ENCODE measurements at places on chromosomes 2 and 18.

GRCh38 chr18:56770873-56771272 lies 119.7 kb downstream of the WDR7 start:
- DNase-seq: no peak

- no peak for DNase-seq
Measured at GRCh38 chr2:48677450-48677849, 59.8 kb downstream of the GTF2A1L start.

DNA sequence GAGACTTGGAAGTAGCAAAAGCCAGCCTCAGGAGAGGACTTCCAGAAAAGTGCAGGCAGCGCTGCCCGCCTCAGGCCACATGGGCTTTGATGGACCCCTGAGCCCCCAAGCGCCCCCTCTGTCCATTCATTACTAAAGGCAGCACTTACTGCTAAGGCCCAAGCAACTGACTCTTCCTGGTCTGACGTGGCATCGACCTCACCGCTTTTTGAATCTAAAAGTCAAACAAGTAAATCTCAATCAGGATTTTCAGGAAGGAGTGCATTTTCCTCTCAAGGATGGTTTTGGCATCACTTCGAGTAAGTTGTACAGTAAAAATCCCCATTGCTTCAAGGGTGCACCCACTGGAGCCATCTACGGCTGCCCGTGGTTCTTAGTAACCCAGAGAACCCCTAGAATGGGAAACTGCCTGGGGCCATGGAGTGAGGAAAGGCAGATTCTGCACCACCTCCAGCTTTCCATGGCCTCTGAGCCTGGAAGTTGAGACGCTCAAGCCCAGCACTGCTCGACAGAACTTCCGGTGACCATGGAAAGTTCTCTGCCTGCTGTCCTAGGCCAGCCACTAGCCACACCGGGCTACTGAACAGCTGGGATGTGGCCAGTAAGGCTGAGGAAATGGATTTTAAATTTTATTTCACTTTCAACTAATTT lies 7.0 kb downstream of the HJURP start:
- DNase-seq: no peak

GRCh38 chr18:13381944-13382365 lies 163.4 kb downstream of the LDLRAD4 start:
- DNase-seq: no peak

- DNase-seq: no peak
Measured at GRCh38 chr2:16647992-16648617, 17.5 kb downstream of the CYRIA start.

- DNase-seq: no peak
Measured at GRCh38 chr18:31825772-31826171, 65.1 kb upstream of the SLC25A52 start.

DNA sequence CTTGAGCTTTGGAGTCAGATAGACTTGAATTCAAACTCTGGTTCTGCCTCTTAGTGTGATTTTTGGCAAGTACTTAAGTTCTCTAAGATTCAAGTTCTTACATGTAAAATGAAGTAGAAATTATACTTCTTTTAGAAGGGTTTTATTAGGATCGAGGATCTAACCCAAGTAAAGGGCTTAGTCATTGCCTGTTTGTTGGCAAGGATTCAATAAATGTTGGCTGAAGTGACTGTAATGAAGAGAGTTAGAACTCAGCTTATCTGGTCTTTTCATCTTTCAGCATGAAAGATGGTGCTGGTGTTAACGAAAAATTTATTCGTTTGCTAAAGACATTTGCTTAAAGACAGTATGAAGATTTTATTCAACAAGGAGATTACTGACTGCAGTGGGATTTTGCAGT lies 315.9 kb upstream of the THUMPD2 start:
- no peak for DNase-seq

GRCh38 chr2:3754795-3755194 lies 51.4 kb downstream of the DCDC2C start:
- DNase-seq: no peak

DNA sequence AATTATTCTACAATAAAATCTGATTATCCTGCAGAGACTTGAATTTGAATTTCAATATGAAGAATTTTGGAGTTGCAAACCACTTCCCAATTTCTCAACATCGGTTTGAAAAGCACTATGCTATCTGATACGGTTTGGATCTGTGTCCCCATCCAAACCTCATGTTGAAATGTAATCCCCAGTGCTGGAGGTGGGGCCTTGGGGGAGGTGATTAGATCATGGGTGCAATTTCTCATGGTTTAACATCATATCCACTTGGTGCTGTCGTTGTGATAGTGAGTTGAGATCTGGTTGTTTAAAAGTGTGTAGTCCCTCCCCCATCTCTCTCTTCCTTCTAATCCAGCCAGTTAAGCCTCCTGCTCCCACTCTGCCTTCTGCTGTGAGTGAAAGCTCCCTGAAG lies 205.7 kb downstream of the NBAS start:
- no peak for DNase-seq

DNA sequence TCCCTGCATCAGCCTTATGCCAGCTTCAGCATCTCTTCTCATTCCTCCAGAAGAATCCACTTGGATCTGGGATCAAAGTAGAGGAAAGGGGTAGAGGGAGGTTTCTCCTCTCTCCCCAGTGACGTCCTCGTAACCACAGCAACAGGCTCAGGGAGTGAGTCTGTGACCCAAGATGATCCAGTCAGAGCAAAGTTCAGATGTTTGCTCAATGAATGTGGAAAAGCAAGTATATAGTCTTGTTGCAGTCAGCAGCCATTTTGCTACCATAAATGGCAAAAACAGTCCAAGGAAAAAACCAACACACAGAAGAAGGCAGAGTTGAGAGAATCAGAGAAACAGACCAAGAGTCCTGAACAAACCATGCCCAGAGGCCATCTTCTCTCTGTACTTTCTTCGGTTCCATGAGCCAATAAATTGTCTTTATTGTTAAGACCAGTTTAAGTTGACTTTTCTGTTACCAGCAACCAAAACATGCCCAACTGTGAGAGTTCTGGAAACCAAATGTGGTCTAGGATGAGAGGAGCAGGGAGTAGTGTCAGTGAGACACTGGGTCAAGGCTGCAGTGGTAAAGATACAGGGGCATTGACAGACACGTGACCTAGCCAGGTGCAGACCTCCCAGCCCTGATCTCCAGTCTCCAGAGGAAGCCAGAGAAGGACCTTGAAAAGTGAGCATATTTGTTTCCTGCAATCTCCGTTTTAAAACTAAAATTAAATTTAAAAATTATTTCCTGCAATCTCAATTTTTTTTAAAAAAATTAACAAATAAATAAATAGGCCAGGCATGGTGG lies 3.2 kb upstream of the CXCR1 start:
- DNase-seq: no peak

- no peak for DNase-seq
Measured at GRCh38 chr2:15829985-15830384, 110.4 kb upstream of the MYCN start.

DNA sequence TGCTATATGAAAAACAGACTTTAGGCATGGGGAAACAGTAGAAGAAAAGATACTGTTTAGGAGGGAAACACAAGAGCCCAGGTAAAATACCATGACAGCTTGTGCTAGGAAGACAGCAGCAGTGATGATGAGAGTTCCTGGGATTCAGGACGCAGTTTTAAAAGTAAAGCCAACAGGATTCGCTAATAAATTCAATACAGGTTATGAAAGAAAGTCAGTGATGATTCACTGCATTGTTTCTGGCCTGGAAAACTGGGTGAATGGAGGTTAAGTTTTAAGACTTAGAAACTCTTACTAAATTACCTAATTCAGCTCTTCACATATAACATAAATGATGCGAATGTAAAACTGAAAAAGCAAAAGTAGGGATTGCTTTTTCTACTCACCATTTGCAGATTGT lies 27.9 kb upstream of the RNU4ATAC start:
- no peak for DNase-seq

GRCh38 chr18:582465-582864 lies 2.3 kb downstream of the CETN1 start:
- no peak for DNase-seq

GRCh38 chr2:7201851-7202250 lies 284.6 kb downstream of the RNF144A start:
- DNase-seq: no peak

DNA sequence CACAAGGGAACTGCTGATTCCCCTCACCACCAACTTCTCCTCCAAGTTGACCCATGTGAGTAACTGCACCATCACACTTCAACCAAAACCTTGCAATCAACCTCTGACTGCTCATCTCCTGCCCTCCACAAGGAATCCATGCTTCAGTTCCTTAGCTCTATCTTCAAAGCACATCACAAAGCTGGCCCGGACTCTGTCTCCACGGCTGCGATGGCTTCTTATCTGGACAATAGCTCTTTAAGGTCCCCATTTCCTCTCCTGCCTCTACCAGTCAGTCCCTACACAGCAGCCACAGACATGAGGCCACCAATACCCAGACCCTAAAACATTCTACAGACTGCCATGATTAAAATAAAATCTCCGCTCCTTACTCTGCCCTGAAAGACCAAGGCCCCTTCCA lies 25.7 kb downstream of the MBOAT2 start:
- no peak for DNase-seq

DNA sequence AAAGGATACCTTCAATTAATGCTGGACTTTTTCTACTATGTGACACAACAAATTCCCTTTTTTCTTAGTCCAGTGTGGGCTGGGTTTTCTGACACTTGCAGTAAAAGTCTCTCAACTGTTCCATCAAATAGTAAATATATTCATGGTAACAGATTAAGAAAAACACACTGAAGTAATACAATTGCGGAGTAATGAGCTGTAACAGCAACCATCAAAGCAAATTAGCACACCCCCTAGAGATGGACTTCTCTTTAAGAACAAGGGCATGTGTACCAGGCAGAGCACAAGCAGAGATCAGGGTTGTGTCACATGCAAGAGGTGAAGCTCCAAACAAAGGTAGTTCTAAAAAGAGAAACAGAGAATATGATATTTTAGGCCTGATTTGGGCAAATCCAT lies 72.7 kb upstream of the CHRNA1 start:
- no peak for DNase-seq

GRCh38 chr18:56702946-56703345 lies 51.8 kb downstream of the WDR7 start:
- DNase-seq: no peak

DNA sequence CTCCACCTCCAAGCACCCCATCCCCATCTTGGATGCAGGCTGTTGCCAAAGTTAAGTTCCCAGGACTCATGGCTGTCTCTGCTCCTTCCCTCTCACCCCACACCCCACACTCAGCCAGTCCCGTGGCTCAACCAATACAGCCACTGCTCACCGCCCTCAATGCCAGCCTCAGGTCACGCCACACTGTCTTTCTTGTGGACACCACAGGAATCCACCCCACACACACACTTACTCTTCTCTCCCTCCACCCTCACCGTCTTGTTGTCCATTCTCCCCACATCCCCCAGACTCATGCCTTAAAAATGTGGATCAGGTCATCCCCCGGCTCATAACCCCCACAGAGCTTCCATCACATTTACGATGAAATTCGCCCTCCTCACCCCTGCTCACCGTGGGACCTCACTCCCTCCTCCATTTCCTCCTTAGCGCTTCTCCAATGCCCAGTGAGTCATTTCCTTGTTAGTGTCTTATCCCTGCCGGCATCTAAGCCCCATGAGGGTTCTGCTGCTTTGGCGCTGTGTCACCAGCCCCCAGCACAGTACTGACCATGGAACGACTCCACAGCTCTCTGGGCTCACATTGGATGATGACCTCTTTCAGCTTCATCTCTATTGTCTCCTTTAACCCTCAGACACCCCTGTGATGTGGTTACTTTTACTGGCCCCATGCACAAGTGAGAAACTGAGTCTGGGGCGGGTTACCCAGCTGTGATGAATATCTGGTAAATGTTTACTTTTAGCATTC lies 13.8 kb downstream of the MLPH start:
- DNase-seq: no peak

- DNase-seq: no peak
Measured at GRCh38 chr18:10234912-10235660, 219.3 kb upstream of the APCDD1 start.

- no peak for DNase-seq
Measured at GRCh38 chr2:47518497-47519146, 115.7 kb downstream of the MSH2 start.
